D341Med (cell line): ENCODE measurements at places on chromosomes 11 and 22.

DNA sequence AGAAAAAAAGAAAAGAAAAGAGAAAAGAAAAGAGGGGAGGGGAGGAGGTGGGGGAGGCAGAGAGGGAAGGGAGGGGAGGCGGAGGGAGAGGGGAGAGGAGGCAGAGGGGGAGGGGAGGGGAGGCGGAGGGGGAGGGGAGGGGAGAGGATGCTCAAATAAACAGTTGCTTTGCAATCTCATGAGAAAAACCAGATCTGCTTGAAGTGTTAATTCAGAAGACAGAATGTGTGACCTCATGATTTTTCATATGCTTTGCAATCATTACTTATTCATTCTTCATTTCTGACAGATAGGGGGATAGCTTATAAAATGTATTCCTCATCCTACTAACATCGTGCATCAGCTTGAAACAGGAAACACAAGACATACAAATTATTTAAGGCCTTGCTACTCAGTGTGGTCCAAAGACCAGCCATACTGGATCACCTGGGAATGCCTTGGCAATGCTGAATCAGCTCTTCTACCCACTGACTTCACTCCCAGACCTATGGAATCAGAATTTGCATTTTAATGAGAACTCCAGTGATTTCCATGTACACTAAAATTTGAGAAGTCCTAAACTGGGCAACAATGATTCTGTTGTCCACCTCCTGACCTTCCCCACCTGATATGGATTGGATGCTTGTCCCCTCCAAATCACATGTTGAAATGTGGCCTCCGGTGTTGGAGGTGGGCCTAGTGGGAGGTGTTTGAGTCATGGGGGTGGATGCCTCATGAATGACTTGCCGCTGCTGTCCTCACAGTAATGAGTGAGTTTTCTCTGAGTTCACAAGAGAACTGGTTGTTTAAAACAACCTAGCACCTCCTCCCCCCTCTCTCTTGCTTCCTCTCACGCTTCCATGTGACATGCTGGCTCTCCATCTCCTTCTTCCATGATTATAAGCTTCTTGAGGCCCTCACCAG is 69.2 kb downstream of the CCDC34 start:
- no peak for DNase-seq

DNA sequence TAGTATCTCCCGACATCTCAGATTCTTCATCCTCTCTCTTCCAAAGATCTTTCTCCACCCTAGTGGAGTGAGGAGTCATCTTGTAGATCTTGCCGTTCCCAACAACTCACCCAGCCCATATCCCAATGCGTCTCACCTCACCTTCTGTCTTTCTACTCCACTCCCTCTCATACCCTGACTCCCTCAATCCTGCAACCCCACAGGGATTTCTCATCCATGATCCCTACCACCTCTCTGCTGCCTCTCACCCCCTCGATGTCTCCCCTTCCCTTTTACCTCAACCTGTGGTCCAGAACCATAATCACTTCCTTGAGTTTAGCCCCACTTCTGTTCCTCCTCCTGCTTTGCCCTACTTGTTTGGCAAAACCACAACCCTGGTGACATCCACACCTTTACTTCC is 41.7 kb downstream of the OTOG start:
- no peak for DNase-seq

- peak; percentile 9 for DNase-seq
Observed at GRCh38 chr22:48890693-48891554, 936.7 kb downstream of the BRD1 start.

- DNase-seq = no peak
Observed at GRCh38 chr11:65427691-65428577, 5.3 kb downstream of the NEAT1 start.

GRCh38 chr11:113384551-113384950 is 3.0 kb upstream of the ANKK1 start:
- no peak for DNase-seq
